ENCODE measurements at places on chromosomes 12 and 14. TPM values are rescaled to one million over a fixed set of nuclear protein-coding genes. Genes with fewer than 3 reads are reported as not detected.

The ARHGAP9 gene
- total RNA-seq = 226 TPM

DNA sequence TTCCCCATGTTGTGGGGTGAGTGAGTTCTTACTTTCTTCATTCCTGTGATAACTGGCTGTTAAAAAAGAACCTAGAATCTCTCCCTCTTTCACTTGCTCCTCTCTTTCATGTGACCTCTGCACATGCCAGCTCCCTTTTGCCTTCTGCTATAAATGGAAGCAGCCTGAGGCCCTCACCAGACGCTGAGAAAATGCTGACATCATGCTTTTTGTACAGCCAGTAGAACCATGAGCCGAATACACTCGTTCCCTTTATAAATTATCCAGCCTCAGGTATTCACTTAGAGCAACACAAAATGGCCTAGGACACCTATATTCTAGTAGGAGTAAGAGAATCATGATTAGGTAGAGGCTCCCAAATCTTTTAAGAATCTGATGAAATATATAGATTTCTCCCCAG is 333.5 kb downstream of the LRIG3 start:
- no peaks in the 10 kb centered on the region for H3K4me1 ChIP-seq
- no peak for DNase-seq
- H3K4me3 ChIP-seq = no peak overlapping the region
- H3K27me3 ChIP-seq = no peaks in the 10 kb centered on the region
- H3K27ac ChIP-seq = no peak overlapping the region
- no peaks in the 10 kb centered on the region for H3K36me3 ChIP-seq

The TMEM119 gene
- total RNA-seq = 14.1 TPM

DNA sequence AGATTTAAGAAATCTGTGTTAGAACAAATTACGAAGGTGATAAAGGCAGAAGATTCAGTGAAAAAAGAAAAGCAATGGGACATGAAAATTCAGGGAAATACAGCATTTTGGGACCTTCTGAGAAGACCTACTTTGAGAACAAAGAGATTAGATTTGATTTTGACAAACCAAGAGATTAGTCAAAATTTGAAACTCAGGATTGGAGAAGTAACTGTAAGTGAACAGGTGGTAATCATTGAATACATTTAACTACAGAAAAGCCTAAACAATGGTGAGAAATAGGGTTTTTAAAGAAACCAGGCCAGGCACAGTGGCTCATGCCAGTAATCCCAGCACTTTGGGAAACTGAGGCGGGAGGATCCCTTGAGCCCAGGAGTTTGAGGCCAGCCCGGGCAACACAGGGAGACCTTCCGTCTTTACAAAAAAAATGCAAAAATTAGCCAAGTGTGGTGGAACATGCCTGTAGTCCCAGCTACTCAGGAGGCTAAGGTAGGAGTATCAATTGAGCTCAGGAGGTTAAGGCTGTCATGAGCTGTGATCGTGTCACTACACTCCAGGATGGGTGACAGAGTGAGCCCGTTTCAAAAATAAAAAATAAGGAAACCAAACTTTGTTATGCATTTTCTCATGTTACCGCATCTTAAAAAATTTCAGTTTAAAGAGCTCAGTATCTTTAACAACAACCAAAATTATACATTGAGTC is 8.9 kb upstream of the SAV1 start:
- no peak for DNase-seq
- no peaks in the 10 kb centered on the region for H3K27me3 ChIP-seq
- no peaks in the 10 kb centered on the region for H3K36me3 ChIP-seq
- H3K27ac ChIP-seq = peak overlapping the region; percentile 56

The ACAD10 gene
- 30.0 TPM for total RNA-seq

The EVL gene
- total RNA-seq = 283 TPM

- no peaks in the 10 kb centered on the region for H3K4me1 ChIP-seq
- peaks cover 75% of the 10 kb centered on the region for H3K36me3 ChIP-seq
- no peak overlapping the region for H3K27ac ChIP-seq
- DNase-seq = no peak
- no peaks in the 10 kb centered on the region for H3K27me3 ChIP-seq
These were observed 44.6 kb upstream of the NPFF start for GRCh38 chr12:53551889-53552291.

The CDK2 gene
- 41.5 TPM for total RNA-seq

The SCAF11 gene
- total RNA-seq = 195 TPM

GRCh38 chr12:110613771-110614684 is at the start of gene TCTN1:
TCTN1 (plus strand) TSS chr12:110614129; CDS start chr12:110614183, 54 bp downstream.
- H3K4me3 ChIP-seq = peak within 1 kb of the TSS; percentile 93
- DNase-seq = peak; percentile 100
- H3K36me3 ChIP-seq = no peaks in the 10 kb centered on the region
- H3K27ac ChIP-seq = peak within 1 kb of the TSS; percentile 84
- peaks cover 23% of the 10 kb centered on the region for H3K4me1 ChIP-seq

All from spleen (tissue), 13 donors.